DND-41 (cell line): ENCODE measurements at places on chromosomes 6 and 20.

GRCh38 chr6:151690303-151690702 lies 117.2 kb upstream of the ESR1 start:
- H3K27ac ChIP-seq = no peak overlapping the region
- no peak for DNase-seq
- no peaks in the 10 kb centered on the region for H3K36me3 ChIP-seq
- no peak overlapping the region for H3K4me3 ChIP-seq

DNA sequence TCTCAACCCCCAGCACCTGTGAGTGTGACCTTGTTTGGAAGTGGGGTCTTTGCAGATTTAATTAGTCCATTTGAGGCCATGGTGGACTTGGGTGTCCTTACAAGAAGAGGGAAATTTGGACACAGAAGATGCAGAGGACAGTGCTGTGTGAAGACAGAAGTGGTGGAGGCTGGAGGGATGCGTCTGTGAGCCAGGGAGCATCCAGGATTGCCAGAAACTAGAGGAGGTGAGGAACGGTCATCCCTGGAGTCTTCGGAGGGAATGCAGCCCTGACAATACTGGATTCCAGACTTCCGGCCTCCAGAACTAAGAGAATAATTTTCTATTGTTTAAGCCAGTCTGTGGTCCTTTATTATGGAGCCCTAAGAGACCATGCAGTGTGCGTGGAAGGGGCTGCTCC lies 22.9 kb upstream of the NPBWR2 start:
- no peaks in the 10 kb centered on the region for H3K4me1 ChIP-seq
- no peak overlapping the region for H3K27ac ChIP-seq
- no peak overlapping the region for H3K4me3 ChIP-seq
- H3K36me3 ChIP-seq = no peaks in the 10 kb centered on the region
- H3K27me3 ChIP-seq = no peaks in the 10 kb centered on the region

- peaks cover 12% of the 10 kb centered on the region for H3K4me1 ChIP-seq
- H3K27ac ChIP-seq = no peak overlapping the region
- H3K27me3 ChIP-seq = peaks cover 25% of the 10 kb centered on the region
- no peak overlapping the region for H3K4me3 ChIP-seq
- H3K36me3 ChIP-seq = no peaks in the 10 kb centered on the region
- DNase-seq = no peak
Observed at GRCh38 chr6:108119769-108120141, 45.2 kb upstream of the OSTM1 start.

GRCh38 chr6:158911746-158912480 lies 88.1 kb downstream of the RSPH3 start:
- peaks cover 3% of the 10 kb centered on the region for H3K27me3 ChIP-seq
- no peak overlapping the region for H3K27ac ChIP-seq
- no peaks in the 10 kb centered on the region for H3K36me3 ChIP-seq
- H3K4me1 ChIP-seq = no peaks in the 10 kb centered on the region

- no peaks in the 10 kb centered on the region for H3K4me1 ChIP-seq
- no peaks in the 10 kb centered on the region for H3K36me3 ChIP-seq
- no peak overlapping the region for H3K27ac ChIP-seq
- H3K27me3 ChIP-seq = no peaks in the 10 kb centered on the region
- DNase-seq = no peak
- no peak overlapping the region for H3K4me3 ChIP-seq
Observed at GRCh38 chr6:19032591-19033295, 645.6 kb downstream of the RNF144B start.

GRCh38 chr6:14396826-14397517 lies 279.4 kb downstream of the CD83 start:
- no peaks in the 10 kb centered on the region for H3K4me1 ChIP-seq
- H3K36me3 ChIP-seq = no peaks in the 10 kb centered on the region
- H3K27me3 ChIP-seq = no peaks in the 10 kb centered on the region
- H3K4me3 ChIP-seq = no peak overlapping the region
- no peak for DNase-seq
- no peak overlapping the region for H3K27ac ChIP-seq

GRCh38 chr6:9103876-9104521 lies 668.7 kb upstream of the SLC35B3 start:
- DNase-seq = no peak
- H3K27ac ChIP-seq = no peak overlapping the region
- H3K36me3 ChIP-seq = no peaks in the 10 kb centered on the region
- no peak overlapping the region for H3K4me3 ChIP-seq
- no peaks in the 10 kb centered on the region for H3K27me3 ChIP-seq

GRCh38 chr6:71488186-71488585 lies 199.6 kb downstream of the OGFRL1 start:
- H3K27ac ChIP-seq = no peak overlapping the region
- no peaks in the 10 kb centered on the region for H3K27me3 ChIP-seq
- DNase-seq = no peak
- H3K4me3 ChIP-seq = no peak overlapping the region

GRCh38 chr20:58888521-58889333 lies 36.2 kb downstream of the GNAS start:
- peak overlapping the region; percentile 100 for H3K27ac ChIP-seq
- H3K27me3 ChIP-seq = no peaks in the 10 kb centered on the region
- H3K4me3 ChIP-seq = peak overlapping the region; percentile 85
- peak; percentile 83 for DNase-seq

DNA sequence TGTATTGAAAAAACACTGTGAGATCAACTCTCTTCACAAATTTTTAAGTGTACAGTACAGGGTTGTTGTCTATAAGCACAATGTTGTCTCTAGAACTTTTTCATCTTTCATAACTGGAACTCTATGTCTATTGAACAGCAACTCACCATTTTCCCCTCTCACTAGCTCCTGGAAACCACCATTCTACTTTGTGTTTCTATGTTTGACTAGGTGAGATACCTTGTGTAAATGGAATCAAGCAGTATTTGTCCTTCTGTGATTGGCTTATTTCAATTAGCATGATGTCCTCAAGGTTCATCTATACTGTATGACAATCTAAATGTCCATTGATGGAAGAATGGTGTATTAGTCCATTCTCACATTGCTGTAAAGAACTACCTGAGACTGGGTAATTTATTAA lies 210.1 kb upstream of the FUT9 start:
- H3K4me3 ChIP-seq = no peak overlapping the region
- H3K27me3 ChIP-seq = no peaks in the 10 kb centered on the region
- no peaks in the 10 kb centered on the region for H3K36me3 ChIP-seq
- no peak overlapping the region for H3K27ac ChIP-seq

GRCh38 chr6:167496707-167497106 lies 171.8 kb downstream of the TTLL2 start:
- no peaks in the 10 kb centered on the region for H3K27me3 ChIP-seq
- H3K4me1 ChIP-seq = no peaks in the 10 kb centered on the region
- no peak overlapping the region for H3K27ac ChIP-seq
- H3K4me3 ChIP-seq = no peak overlapping the region

DNA sequence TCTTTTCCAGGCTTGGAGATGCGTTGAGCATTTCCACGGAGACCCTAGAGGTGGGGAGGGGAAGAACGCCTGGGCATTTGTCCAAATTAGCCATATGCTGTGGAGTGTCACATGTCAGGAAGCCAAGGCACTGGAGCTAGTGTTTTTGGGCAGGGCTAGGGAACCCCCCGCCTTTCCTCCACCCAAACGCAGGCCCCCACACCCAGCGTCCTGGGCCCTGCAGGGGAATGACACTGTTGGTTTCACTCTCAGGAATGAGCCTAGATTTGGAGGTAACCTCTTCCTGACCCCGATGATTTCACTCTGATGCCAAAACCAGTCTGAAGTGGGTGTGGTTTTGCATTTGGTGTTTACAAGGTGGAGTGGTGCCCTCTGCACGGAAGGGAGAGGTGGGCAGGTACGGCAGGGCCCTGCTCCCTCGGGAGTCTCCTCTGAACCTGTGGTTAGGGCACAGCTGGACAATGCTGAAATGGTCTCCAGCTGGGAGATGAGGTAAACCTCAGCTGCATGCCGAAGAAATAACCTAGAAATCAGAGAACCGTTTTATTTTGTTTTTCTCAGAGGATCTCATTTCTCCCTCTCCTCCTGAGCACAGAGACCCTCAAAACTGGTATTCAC lies 29.5 kb downstream of the MTHFD1L start:
- DNase-seq = peak; percentile 15
- no peaks in the 10 kb centered on the region for H3K27me3 ChIP-seq
- peaks cover 66% of the 10 kb centered on the region for H3K36me3 ChIP-seq
- no peaks in the 10 kb centered on the region for H3K4me1 ChIP-seq
- H3K4me3 ChIP-seq = no peak overlapping the region

DNA sequence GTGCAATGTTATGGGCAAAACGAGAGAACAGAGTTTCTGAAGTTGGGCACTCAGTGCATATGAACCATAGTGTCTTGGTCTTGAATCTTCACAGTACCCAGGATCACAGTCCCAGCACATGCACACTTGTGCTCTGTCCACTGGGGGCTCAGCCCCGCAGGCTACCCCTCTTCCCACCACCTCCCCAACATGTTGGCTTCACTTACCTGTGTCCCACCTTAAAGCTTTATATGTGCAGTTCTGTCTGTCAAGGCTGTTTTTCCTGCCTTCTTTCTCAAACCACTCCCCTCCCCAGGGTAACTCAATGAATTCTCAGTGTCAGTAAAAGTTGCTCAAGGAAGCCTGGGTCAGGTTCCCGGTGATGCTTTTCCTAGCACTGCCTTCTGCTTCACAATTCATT lies 129.9 kb downstream of the DOK5 start:
- H3K4me3 ChIP-seq = no peak overlapping the region
- no peak for DNase-seq
- peaks cover 11% of the 10 kb centered on the region for H3K27me3 ChIP-seq
- H3K27ac ChIP-seq = no peak overlapping the region
- H3K4me1 ChIP-seq = no peaks in the 10 kb centered on the region
- no peaks in the 10 kb centered on the region for H3K36me3 ChIP-seq

DNA sequence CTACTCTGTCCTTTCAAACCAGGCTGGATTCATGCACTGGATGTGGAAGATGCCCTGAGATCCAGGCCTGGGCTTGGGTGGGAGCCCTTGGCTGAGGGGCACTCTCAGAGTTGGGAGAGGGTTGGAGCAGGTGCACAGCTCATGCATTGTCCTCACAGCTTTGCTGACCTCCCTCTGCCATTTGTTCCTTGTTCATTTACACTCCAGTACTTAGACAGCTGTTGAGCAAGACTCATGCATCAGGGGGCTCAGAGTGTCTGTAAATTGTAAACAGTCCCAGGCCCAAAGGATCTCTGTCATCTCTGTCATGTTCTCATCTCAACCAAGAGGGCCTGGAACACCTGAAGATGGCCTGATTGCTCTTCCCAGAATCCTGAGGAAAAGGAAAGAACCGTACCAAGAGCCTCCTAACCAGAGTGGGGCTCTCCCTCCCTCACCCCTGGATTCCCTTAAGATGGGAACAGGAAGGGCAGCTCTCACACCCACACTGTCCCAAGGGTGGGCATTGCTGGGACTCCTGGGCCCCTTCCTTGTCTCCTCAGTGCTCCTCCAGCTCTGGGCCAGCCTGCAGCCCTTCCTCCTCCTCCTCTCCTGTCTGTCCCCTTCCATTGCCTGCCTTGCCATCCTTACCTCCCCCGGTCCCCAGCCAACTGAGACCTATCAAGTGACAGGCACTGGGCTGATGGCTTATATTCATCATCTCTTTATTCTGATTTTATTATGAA lies 132.9 kb downstream of the FOXO3 start:
- H3K27me3 ChIP-seq = no peaks in the 10 kb centered on the region
- H3K4me3 ChIP-seq = no peak overlapping the region
- no peak overlapping the region for H3K27ac ChIP-seq
- H3K4me1 ChIP-seq = peaks cover 16% of the 10 kb centered on the region

- H3K36me3 ChIP-seq = no peaks in the 10 kb centered on the region
- no peak for DNase-seq
- H3K4me1 ChIP-seq = no peaks in the 10 kb centered on the region
- H3K4me3 ChIP-seq = no peak overlapping the region
- no peak overlapping the region for H3K27ac ChIP-seq
Observed at GRCh38 chr6:1491591-1492319, 102.4 kb downstream of the FOXF2 start.

DNA sequence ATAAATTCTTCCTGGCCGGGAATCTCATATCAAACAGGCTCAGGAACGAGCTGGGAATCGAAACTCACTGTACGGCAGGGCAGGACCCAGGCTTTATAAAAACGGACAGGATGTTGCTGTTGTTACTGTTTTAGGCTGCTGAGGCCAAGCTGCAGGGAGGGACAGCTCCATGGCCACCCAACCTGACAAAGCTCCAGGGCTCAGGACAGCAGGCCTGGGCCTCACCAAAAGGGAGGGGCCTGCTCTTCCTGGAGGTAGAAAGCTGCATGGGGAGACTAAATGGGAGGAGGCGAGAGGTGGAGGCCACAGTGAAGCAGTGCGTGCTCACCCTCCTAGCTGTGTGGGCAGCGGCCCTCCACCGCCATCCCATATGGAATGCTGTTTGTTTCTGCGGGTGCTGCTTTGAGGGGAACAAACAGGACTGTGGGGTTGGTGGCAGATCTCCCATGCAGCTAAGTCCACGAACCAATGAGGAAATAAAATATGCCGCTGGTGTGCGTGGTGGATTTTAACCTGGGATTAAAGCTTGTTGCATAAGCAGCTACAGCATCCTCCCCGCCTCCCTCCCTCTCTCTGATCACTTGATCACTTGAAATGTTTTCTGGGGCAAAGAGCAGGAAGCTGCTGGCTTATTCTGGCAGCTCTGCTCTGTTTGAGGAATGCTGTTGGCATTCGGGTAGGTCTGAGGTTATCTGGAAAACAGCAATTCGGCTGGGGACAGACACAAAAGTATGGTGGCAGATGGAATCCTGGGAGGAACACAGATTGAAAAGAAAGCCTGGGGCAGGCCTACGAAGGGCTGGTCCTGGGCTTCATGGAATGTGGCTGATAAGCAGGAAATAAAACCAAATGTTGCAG lies 2.4 kb upstream of the ZMYND8 start:
- peaks cover 38% of the 10 kb centered on the region for H3K4me1 ChIP-seq
- no peak overlapping the region for H3K4me3 ChIP-seq
- no peak for DNase-seq
- no peaks in the 10 kb centered on the region; the same call in 1 of the 2 replicates for H3K36me3 ChIP-seq
- no peaks in the 10 kb centered on the region for H3K27me3 ChIP-seq
- no peak overlapping the region for H3K27ac ChIP-seq

DNA sequence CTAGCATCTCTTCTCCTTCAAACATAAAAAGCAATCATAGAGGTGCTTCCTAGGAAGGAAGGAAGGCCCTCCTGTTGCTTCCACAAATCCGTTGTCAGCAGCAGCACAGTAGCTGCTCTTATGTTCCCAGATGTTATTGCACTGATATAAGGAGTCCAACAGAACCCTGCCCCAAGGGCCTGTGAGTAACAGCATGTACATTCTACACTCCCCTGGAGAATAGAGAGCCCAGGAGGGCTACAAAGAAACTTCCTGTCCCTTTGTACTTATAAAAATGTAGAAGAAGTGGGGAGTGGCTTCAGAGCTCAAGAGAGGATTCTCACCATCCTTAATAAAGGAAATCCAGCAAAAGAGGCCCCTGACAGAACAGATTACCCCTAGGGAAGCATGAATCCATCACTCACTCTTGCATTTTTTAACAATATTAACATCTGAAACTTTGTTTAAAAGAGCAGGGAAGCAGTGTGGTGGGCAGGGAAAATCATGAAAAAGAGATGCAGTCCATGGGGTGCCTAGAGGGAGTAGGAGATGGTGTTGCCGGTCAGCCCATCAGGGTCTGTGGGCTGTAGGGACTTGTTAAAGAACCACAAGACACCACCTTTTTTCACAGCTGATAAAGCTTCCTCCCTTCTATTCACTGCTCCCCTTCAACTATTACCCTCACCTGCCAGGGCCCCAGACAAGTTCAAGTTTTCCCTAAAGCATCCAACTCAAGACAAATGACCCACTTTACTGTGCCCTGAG lies 104.5 kb upstream of the ADGRF1 start:
- no peaks in the 10 kb centered on the region for H3K27me3 ChIP-seq
- DNase-seq = no peak
- no peak overlapping the region for H3K27ac ChIP-seq
- H3K36me3 ChIP-seq = no peaks in the 10 kb centered on the region
- no peak overlapping the region for H3K4me3 ChIP-seq
- no peaks in the 10 kb centered on the region for H3K4me1 ChIP-seq
